ENCODE measurements at places on chromosomes 2 and 18.

- no peak for DNase-seq
Observed at GRCh38 chr2:152678808-152679207, 38.5 kb downstream of the PRPF40A start.

DNA sequence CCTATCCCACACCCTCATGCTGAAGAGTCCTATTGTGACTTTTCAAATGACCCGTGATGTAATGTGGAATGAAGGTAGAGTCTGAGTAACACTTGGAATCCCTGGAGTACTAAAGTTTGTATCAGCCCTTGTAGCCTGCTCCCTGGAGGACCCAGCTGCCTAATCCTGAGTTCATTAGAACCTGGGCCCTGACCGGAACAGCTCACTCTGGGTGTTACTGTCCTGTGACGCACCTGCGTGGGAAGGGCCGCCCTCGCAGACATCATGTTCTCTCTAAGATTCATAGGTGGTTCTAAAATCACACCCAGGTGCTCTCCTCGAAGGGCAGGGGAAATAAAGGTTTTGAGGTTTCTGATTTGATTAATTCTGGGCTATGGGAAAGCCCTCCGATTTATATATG lies 62.3 kb downstream of the NCK2 start:
- DNase-seq = no peak

DNA sequence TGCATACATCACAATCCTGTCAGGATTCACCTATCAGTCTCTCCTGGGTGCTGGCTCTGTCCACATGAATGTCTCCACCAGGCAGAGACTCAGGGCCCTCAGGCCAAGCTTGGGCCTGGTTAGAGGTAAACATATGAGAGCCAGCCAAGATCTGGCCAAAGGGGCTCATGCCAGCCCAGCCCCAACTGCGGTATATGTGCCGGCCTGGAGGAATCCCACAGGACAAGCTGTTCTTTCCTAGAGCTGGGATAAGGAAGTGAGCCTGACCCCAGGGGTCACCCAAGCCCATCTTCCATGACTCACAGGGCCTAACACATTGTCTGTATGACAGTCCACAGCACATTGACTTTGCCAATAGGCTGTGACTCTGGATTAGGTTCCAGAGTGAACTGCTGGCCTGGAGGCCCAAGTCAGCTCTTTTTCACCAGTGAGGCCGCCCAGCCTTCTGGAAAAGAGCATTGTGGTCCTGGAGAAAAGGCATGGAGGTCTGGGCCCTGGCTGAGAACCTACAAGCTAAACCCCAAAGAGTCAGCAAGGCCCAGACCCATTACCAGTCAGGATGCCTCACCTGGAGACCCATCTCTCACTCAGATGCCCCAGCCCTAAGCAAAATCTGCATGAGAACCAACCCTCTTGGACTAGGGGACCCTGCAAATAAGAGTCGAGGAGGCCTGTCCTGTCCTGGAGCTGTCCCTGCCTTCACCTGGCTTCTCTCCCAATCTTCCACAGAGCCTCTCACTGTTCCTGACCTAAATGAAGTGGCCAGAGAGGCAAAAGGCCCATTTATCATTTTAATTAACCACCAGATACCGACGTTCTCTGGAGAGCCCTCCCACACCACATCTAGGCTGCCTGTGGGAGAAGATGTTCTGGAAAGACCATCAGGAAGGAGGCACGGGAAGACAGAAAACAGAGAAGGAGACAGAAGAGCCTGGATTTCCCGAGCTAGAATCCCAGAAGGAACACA lies 120.9 kb upstream of the PKDCC start:
- DNase-seq = no peak

GRCh38 chr2:114046373-114046772 lies 156.5 kb downstream of the ACTR3 start:
- DNase-seq = no peak

DNA sequence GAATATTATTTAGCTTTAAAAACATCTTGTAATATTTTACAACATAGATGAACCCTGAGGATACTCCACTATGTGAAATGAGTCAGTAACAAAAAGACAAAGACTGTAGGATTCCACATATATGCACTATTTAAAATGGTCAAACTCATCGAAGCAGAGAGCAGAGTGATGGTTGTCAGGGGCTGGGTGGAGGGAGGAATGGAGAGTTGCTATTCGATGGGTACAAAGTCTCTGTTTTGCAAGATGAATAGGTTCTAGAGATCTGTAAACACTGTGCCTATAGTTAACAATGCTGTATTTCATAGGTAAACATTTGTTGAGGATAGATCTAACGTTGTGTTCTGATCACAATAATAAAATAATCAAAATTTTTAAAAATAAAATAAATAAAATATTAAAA lies 1675.9 kb upstream of the CELF4 start:
- no peak for DNase-seq

- no peak for DNase-seq
Observed at GRCh38 chr18:54173980-54174630, 50.4 kb downstream of the MBD2 start.

GRCh38 chr2:98502556-98503335 lies 58.1 kb downstream of the INPP4A start:
- no peak for DNase-seq

- DNase-seq = no peak
Observed at GRCh38 chr2:183532514-183532913, 408.3 kb downstream of the NUP35 start.

GRCh38 chr2:15313657-15314056 lies 247.5 kb downstream of the NBAS start:
- no peak for DNase-seq

- DNase-seq = no peak
Observed at GRCh38 chr2:175180701-175181103, 808 bp downstream of the ATP5MC3 start.

DNA sequence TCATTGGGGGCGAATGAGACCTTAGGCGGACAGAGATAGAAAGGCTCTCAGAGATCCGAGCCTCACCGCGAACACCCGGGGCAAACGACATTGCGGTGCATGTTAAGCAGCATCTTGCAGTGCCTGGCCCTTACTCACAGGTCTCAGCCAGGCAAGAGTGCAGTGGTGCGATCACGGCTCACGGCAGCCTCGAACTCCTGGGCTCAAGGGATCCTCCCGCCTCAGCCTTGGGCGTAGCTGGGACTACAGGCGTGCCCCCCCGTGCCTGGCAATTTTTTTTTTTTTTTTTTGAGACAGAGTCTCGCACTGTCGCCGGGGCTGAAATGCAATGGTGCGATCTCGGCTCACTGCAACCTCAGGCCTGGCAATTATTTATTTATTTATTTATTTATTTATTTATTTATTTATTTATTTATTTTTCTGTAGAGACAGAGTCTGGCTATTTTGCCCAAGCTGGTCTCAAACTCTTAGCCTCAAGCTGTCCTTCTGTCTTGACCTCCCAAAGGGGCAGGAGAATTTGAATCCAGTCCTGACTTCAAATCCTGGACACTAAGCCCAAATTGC lies 1.3 kb downstream of the LAMA3 start:
- peak; percentile 29 for DNase-seq

All from activated naive CD8-positive, alpha-beta T cell treated with anti-CD3 and anti-CD28 coated beads, Interleukin-2, amount 10 ng/mL, durations not matched to agents 7 days and 5 days (primary cell).